ENCODE measurements at places on chromosomes 13 and 19.

DNA sequence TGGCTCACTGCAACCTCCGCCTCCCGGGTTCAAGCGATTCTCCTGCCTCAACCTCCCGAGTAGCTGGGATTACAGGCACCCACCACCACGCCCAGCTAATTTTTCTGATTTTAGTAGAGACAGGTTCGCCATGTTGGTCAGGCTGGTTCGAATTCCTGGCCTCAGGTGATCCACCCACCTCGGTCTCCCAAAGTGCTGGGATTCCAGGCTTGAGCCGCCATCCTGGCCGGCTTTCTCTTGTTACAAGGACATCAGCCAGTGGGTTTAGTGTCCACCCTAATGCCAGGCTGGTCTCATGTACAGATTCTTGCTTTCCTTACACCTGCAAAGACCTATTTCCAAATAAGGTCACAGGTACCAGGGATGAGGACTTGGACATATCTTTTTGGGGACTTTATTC is 6.8 kb downstream of the PIK3R2 start:
- no peak for DNase-seq

- DNase-seq: no peak
Measured at GRCh38 chr13:109412283-109412901, 374.0 kb downstream of the IRS2 start.

DNA sequence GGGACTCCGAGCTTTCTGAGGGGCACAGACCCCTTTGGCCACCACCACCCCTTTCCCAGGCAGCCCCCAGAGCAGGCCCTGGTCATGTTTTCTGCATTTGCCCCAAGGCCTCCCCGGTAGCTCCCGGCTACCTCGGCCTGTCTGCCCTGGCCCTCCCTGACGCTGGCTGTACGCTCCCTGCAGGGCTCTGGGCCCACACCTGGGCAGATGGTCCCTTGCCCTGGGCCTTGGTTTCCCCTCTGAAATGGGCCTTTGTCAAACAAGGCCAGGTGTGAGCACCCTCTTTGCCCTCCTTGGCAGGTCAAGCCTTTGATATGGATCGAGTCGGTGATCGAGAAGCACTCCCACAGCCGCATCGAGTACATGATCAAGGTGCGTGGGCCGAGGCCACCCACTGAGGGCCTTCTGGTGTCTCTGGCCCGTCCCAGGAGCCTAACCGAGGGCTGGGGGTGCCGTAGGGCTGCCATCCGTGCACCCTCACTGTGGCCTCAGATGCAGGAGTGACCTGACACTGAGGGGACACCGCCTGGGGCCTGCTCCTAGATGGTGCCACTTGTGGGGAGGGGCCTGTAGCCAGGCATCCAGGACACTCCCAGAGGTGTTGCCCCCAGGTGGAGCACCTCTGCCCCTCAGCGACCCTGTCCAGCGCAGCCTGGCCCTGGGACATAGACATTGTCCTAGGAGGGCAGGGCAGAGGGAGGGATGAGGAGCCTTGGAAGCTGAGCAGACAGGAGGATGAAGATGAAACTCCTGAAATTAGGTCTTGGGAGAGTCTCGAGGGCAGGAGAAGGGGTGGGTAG is 30.3 kb downstream of the AP1M1 start:
- DNase-seq: no peak

DNA sequence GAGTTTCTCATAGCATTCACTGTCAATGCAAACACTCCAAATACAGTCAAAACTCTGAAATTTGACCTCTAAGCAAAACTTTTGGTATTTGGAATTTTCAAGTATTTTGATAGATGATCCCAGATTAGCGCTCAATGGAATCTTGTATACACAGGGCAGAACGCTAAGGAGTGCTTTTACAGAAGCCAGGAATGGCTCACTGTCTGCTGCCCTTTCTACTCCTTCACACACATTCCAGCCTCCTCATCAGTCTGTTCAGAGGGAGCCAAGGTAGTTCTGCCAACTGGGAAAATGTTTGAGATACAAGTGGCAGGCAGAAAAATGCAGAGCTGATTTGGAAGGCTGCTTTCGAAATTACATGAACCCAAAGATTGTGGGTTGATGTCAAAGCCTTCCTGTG is 4.4 kb upstream of the STARD13 start:
- no peak for DNase-seq

GRCh38 chr13:98974053-98974452 is 3.8 kb downstream of the DOCK9 start:
- peak; percentile 37 for DNase-seq

GRCh38 chr13:50161052-50161451 is 145.8 kb downstream of the KCNRG start:
- DNase-seq: no peak

DNA sequence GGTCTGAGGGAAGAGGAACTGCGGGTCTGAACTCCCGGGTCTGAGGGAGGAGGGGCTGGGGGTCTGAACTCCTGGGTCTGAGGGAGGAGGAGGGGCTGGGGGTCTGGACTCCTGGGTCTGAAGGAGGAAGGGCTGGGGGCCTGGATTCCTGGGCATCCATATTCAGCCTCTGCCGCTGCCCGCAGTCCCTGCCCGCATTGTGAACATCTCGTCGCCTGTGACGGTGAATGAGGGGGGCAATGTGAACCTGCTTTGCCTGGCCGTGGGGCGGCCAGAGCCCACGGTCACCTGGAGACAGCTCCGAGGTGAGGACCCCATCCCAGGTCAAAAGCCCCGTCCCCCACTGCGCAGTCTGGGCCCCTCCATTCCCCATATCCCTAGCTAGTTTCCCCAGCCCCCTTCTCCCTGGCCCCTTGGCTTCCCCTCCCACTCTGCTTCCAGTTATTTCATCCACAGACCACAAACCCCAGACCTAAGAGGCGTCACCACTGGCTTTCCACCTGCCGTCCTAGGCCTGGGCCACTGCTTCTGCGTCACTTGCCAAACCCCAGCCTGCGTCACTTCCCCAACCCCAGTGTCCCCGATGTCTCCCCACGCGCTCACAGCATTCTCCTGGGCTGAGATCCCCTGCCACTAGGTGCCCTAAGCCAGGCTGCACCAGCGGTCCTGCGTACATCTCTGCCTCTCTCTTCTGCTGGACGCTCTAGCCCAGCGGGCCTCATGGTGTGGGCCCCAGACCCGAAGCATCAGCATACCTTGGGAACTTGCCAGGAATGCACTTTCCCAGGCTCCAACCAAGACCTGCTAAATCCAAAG is 13.9 kb downstream of the IGLON5 start:
- DNase-seq: no peak

GRCh38 chr13:94548821-94549231 is 47.1 kb downstream of the TGDS start:
- no peak for DNase-seq

- no peak for DNase-seq
Measured at GRCh38 chr19:47176071-47176626, 45.5 kb downstream of the SAE1 start.

GRCh38 chr13:102846261-102847015 is 606 bp downstream of the ERCC5 start:
- DNase-seq: peak; percentile 63

DNA sequence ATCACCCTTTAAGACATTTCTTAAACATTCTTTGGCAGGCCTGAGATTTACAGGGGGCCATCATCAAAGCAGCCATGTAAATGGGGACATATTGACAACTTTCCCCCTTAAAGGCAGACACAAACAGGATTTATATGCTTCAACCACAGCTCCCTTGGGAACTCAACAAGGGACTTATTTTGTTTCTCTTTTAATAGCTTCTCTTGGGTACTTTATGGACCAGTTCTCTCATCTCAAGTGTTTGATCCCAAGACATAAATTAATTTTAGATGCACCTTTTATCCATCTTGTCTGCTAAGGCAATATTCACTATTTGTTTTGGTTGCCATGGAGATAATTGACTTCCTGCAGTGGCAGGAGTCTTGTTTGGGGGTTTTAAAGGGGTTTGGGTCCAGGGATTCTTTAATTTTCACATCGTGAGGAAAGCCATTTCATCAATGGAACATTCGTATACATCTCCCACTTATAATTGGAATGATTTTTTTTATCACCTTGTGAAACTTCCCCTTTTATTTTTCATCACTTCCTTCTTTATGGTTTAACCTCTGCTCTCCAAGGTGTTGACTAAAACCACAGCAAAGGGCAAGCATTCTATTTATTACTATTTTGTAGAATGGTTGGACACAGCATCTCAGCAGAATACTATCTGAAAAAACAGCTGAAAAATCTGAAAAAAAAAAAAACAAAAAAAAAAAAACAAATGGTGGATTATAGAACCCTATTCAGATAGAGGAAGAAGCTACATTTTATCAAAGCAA is 726.0 kb downstream of the DIAPH3 start:
- no peak for DNase-seq

DNA sequence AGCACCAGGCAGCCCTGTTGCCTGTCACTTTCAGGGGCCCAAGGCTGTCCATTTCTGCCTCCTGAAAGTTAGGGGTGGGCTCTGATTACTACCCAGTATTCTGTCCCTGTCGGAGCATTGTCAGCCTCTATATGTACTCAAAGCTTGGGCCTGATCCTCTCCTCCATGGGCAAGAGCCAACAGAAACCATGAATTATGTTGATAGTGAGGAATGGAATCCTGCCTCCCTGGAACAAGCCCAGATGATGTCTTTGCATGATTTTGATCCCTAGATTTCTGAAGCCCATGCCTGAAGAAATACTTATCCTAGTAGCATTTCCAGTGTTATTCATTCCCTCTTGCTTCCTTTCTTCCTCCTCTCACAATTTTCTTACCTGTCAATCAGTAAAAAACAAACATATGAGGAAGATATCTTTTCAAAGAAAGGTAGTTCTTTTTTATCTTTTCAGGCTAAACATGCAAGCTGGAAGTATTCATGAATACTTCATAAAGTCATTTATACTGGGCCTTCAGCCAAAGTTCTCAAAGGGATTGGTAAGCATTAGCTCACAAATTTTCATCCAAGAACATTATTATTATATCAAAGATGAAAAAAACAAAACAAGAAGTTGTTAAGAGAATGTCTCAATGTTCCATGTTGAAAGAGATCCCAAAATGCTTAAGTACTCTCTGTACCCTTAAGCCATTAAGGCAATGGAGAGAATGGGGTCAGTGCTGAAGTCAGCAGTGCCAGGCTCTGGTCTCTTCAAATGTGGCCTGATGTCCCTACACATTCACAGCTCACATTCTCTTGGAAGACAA is 171.7 kb downstream of the NHLRC3 start:
- DNase-seq: no peak

DNA sequence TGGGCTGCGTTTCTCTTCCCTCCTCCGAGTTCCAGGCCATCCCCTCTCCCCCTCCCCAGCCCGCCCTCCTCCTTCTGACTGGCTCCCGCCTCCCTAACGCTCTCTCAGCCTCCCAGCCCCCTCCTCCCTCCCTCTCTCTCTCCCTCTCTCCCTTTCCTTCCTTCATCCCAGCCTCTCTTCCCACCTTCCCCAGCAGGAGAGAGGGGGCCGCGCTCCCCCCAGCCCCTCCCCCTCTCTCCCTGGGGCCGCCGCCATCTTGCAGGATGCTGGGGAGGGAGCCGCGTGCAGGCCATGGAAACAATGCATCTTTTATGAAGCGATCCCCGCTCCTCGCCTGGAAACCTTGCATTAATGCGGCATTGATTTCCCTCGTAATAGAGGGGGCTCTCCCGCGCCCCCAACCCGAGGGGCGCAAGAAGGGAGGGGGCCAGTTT is 42.6 kb upstream of the ADGRL1 start:
- no peak for DNase-seq

DNA sequence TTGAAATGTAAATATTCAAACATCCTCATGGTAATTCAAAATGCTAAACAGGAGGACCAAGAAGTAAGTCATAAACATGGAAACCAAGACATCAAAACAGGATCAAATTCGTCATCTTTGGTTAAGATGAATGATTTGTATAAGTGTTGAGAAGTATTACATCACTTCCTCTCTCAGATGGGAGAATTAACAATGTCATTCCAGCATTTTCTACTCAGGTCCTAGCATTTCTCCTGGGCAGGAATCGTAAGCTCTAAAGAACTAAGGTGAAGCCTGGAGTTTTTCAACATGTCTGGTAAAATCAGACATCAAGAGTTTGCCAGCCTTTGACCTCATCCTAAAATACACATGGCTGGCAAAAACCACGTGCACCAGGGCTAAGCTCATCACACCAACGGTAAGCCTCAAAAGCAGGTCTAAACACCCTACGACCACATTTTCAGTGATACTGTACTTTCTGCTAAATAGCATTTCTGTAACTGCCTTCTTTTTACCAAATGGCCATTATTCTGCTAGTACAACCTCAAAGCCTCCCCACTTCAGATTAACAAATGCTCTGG is 24.8 kb downstream of the RANBP3 start:
- DNase-seq: no peak

DNA sequence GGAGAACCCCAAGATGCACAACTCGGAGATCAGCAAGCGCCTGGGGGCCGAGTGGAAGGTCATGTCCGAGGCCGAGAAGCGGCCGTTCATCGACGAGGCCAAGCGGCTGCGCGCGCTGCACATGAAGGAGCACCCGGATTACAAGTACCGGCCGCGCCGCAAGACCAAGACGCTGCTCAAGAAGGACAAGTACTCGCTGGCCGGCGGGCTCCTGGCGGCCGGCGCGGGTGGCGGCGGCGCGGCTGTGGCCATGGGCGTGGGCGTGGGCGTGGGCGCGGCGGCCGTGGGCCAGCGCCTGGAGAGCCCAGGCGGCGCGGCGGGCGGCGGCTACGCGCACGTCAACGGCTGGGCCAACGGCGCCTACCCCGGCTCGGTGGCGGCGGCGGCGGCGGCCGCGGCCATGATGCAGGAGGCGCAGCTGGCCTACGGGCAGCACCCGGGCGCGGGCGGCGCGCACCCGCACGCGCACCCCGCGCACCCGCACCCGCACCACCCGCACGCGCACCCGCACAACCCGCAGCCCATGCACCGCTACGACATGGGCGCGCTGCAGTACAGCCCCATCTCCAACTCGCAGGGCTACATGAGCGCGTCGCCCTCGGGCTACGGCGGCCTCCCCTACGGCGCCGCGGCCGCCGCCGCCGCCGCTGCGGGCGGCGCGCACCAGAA is 1.1 kb downstream of the SOX1 start:
- DNase-seq: no peak

DNA sequence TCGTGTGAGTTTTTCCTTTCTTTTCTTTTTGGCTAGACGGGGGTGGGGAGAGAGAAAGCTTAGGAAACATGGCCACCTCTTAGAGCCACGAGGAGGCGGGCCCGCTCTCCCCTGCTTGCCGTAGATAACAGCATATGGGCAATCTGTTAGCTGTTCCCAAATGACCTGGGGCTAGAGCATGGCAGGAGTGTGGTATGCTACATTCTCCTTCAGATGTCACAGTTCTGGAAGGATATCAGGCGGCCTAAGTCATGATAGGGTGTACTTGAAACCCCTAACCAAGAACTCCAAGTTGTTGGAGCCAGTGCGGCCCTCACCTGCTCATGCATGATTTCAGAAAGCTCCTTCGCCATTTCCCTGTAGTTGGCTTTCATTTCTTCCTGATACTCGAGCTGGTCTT is 44.3 kb upstream of the SLC15A1 start:
- no peak for DNase-seq

- DNase-seq: no peak
Measured at GRCh38 chr13:77143431-77143830, 116.5 kb upstream of the FBXL3 start.

DNA sequence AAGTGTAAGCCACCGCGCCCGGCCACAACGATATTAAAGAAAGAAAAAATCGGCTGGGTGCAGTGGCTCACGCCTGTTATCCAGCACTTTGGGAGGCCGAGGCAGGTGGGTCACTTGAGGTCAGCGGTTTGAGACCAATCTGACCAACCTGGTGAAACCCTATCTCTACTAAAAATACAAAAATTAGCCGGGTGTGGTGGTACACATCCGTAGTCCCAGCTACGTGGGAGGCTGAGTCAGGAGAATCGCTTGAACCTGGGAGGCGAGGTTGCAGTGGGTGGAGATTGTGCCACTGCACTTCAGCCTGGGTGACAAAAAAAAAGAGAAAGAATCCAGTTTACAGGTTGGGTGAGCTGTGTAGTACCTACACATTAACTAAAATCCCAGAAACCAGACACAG is 99.9 kb upstream of the CACNA1A start:
- DNase-seq: no peak

All from GM06990 (cell line).